Glomerular endothelial cell (primary cell): ENCODE measurements at places on chromosomes 16 and 17.

DNA sequence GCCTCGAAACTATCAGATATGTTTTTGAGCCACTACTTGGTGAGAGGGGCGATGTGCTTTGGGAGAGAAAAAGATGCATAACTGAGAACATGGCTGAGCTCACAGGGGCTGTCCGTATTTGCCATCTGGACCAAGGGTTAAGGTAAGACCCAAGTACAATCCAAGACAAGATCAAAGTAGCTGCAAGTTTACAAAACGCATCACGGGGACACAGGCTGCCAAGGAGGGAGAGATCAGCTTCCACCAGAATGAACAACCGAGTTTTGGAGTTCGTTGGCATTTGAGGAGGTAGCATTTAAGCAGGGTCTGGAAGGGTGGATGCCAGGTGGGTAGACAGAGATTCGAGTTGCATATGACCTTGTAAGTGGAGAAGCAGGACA lies 2.2 kb downstream of the PITPNC1 start:
- no peak for DNase-seq

GRCh38 chr17:31114956-31115555 lies 20.3 kb downstream of the NF1 start:
- no peak for DNase-seq

GRCh38 chr16:49592546-49593423 lies 219.2 kb downstream of the C16orf78 start:
- DNase-seq, result no peak

DNA sequence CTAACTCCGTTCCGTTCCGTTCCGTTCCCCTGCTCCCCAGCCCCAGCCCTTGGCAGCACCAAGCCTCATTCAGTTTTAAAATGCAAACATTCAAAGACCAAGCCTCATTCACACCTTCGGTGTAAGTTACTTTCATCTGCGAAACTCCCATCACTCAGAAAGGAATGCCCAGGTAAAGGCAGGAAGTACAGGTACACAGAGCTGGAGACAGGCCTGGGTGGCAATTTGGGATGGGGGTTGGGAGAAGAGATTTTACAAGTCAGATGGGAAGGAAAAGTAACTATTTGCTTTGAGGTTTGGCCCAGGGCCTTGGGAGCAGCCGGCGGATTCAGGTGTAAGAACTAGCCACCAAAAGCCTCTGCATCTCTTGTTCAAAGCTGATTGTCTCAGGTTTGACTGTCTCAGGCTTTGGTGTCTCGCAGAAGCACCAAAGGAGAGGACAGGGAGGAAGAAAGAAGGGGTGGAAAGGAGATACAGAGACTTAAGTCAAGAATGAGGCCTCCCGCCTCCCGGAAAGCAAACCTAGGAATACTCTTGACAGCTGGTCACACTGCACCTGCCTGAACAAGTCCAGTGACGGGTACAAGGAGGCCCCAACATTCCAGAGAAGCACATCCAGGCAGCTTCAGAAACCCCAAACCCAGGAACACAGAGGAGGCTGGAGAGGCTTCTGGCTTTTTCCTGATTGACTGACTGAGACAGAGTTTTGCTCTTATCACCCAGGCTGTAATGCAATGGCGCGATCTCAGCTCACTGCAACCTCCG lies 54.7 kb downstream of the NXN start:
- no peak for DNase-seq

DNA sequence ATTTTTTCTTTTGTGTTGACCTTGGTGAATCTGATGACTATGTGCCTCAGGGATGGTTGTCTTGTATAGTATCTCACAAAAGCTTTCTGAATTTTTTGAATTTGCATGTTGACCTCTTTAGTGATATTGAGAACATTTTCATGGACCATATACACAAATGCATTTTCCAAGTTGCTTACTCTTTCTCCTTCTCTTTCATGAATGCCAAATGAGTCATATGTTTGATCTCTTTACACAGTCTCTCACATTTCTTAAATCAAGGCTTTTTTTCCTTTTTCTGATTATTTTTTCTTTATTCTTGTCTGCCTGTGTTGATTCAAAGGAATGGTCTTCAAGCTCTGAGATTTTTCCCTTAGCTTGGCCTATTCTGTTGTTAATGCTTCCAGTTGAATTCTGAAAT lies 46.6 kb upstream of the KCNJ16 start:
- no peak for DNase-seq

DNA sequence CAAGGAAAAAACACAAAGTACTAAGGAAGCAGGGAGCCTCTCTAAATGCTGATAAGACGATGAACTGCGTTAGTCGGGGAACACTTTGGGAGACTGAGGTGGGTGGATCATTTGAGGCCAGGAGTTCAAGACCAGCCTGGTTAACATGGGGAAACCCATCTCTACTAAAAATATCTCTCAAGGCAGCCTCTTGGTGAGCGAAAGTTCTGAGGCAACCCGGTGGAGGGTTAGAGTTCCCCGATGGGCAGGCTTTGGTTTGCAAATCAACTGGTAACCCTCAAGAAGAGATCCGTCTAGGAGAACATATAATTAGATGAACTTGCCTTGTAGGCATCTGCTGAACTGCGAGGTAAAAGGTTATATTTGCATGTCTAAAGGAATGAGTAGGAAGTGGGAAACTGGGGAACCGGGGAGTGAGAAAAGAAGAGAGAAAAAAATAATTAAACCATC lies 44.6 kb downstream of the WSB1 start:
- no peak for DNase-seq

- no peak for DNase-seq
These were observed 692.5 kb downstream of the TOX3 start for GRCh38 chr16:51854401-51854951.

GRCh38 chr16:9383281-9383680 lies 291.8 kb downstream of the HAPSTR1 start:
- DNase-seq, result no peak

- no peak for DNase-seq
These were observed 572 bp downstream of the PGP start for GRCh38 chr16:2213817-2214718.

DNA sequence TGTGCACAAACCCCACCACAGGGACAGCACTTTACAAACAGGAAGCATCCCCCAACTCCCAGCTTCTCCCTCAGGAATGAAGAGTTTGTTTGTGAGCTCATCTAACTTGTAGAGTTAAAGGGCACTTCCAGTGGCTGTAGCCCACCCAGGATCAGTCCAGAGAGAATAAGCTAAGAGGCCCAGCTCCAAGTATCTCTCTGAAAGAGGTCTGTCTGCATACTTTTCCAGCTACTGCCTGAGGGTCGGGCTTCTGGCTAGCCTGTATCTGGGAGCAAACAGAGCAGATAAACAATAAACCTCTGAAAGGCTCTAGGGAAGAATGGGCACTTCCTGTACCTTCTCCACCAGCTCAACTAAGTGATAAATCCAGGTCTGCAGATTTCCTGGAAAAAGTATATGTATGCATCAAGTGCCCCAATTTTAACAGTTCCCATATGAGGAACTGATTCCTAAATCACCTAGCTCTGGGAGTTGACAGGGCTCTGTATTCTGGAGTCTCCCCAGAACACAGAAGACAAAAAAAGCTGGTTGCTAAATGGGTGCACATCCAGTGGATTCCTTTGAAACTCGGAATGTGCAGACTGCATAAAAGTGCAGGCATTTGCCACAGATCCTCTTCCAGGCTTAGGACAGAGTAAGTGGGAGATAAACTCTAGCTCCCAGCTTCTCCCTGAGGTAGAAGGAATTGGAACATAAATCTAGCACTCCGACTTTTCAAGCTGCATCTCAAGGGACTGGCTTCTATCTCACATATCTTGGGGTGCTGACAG lies 37.1 kb upstream of the MYLK3 start:
- DNase-seq, result no peak

DNA sequence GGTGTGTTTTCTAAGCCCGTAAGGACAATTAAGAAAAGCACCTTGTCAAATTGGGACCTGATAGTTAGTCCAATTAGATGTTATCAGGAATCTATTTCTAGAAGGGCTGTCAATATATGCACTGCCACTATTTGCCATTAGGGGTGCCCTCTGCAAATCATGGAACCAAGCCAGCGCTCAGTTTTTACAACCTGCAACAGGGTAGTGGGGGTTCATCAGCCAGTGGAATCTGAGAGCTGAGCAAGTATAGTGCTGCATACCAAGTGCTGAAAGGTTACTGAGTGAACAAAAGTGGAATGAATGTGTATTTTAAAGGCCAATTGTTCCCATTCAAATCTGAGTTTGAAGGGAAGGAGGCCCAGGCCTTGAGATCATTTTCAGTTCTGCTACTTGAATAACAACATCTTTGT lies 10.4 kb downstream of the PRR11 start:
- DNase-seq, result no peak

DNA sequence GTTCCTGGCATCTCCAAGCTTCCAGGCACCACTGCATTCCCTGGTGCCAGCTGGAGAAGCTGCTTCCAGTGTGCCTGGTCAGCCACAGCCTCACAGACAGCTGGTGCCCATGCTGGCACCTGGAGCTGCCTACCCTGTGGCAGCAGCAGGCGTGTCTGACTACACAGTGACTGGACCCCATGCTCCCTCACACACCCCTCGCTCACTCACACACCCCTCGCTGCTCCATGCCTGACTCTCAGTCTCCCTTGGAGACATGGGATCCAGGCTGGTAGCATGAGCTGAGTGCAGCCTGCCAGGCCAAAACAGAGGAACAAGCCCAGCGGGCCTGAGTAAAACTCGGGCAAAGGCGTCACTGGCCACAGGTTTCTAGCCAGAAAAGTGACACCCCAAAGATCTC lies 59.1 kb upstream of the SMIM36 start:
- DNase-seq, result no peak

DNA sequence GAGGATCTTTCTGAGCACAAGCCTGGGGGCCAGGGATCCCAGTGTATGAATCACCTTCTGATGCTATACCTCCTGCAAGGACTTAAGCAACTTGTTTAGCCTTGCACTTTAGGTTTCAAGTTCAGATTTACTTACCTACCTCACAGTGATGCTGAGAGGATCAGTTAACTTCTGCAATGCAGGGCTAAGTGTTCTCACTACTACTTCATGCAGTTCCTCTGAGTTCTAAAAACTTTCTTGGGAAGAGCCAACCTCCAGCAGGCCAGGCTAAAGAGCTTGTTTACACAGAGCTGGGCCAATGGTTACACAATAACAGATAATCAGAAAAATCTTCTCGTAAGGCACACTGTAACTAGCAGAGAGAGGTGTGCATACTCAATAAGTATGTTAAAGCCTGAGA lies 13.0 kb downstream of the VEZF1 start:
- DNase-seq, result no peak

DNA sequence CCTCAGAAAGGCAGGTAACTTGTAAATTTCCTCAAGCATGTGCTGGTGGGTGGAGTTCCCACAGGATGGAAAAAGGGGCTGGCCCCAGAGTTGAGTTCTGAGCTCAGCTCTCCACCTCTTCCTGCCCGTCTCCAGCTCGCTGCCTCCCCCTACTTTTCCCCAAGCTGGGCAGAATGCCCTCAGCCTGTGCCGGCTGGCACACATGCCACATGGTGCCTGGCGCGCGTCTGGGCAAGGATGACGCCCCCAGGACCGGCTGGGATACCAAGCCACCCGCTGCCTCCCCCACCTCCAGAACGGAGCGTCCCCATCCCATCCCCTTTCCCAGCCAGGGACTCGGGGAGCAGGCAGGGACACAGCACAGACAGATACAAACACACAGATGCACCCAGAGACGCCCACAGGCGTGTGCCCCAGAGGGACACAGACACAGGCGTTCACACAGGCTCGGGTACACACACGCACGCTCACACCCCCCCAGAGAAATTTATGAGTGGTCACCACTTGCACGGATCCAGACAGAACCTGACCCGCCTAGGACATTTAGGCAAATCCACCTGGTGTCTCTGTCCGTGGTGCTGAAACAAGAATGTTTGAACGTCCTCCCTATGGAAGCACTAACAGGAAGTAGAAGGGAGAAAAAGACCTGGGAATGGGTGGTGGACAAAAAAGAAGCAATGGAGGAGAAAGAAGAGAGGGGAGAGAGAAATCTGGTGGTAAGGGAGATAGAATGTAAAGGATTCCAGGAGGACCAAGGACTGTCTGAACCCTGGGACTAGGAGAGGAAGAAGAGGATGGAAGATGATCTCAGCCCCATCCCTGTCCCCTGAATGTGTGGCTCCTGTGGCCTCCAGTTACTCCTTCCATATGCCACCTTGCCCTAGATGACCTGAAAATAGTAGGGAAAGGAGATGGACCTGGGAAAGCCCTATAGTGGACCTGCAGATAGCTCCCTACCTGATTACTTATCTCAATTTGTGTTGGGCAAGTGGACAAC lies 15.5 kb downstream of the NEUROD2 start:
- DNase-seq, result no peak

GRCh38 chr16:30969246-30969842 lies 11.8 kb downstream of the SETD1A start:
- DNase-seq, result no peak

GRCh38 chr16:75593825-75594820 lies 27.9 kb downstream of the GABARAPL2 start:
- DNase-seq, result peak; percentile 58

- DNase-seq, result no peak
These were observed 21.3 kb upstream of the PIK3R6 start for GRCh38 chr17:8888704-8889302.

DNA sequence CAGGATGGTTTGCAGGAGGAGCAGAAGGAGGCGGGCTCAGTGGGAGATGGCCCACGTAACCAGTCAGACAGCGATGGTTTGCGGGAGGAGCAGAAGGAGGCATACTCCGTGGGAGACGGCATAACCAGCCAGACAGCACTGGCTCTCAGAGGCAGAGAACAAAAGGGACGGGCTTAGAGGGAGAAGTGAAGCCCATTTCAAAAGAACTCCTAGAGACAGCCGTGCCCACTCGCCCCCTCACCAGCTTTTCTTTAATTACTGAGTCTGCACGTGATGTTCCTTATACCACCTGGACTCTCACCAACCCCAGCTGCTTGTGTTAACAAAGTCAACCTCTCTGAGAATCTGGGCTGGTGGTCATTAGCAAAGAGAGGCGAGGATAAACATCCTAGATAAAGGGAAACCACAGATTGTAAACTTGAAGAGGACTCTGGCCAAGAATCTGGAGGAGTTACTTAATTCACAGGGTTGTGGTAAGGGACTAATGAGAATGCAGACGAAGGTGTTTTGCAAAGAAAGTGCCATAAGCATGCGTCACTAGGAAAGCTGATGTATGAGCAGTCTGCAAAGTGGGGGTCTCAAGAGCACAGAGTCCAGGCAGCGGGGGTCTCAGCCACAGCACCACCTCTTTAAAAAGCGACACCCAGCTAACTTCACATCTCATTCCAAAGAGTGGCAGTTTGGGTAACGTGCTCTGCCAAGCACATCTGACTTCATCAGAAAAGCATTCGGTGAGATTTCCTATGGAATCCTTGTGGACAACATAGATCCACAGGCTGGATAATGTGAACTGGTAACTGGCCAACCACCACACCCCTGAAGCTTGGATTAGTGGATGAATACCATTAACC lies 51.7 kb downstream of the NXN start:
- DNase-seq, result peak; percentile 48

GRCh38 chr17:80772906-80773242 lies 218.8 kb upstream of the CHMP6 start:
- DNase-seq, result no peak
